ENCODE measurements at places on chromosomes 11 and 22. TPM values are rescaled to one million over a fixed set of nuclear protein-coding genes. Genes with fewer than 3 reads are reported as not detected.

GRCh38 chr11:30310623-30311022 lies 12.3 kb upstream of the ARL14EP start:
- DNase-seq: no peak

- DNase-seq: no peak
Observed at GRCh38 chr22:21020802-21021429, 6.0 kb downstream of the P2RX6 start.

The MMP12 gene
- not detected for total RNA-seq

The MMP1 gene
- 34.8 TPM for total RNA-seq

DNA sequence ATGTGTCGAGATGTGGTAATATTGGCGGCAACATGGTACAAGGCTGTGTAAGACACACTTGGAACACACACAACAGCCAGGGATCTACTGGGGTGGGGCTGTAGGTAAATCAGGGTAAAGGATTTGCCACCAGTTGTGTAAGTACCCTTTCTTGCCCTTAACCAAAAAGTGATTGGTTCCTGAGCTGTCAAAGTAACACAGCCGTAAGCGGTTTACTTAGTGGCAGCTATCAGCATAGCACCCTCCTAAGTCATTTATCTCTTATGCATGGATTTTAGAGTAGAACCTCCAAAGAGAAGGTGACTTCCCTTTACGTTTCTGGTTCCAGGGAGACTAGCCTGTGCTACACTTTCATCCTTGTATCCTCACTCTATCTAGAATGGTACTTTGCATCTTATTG lies 57.2 kb downstream of the SPECC1L start:
- DNase-seq: no peak

All from body of pancreas (tissue), 4 donors.